ENCODE measurements at places on chromosomes 6 and 20. TPM values are rescaled to one million over a fixed set of nuclear protein-coding genes. Genes with fewer than 3 reads are reported as not detected.

DNA sequence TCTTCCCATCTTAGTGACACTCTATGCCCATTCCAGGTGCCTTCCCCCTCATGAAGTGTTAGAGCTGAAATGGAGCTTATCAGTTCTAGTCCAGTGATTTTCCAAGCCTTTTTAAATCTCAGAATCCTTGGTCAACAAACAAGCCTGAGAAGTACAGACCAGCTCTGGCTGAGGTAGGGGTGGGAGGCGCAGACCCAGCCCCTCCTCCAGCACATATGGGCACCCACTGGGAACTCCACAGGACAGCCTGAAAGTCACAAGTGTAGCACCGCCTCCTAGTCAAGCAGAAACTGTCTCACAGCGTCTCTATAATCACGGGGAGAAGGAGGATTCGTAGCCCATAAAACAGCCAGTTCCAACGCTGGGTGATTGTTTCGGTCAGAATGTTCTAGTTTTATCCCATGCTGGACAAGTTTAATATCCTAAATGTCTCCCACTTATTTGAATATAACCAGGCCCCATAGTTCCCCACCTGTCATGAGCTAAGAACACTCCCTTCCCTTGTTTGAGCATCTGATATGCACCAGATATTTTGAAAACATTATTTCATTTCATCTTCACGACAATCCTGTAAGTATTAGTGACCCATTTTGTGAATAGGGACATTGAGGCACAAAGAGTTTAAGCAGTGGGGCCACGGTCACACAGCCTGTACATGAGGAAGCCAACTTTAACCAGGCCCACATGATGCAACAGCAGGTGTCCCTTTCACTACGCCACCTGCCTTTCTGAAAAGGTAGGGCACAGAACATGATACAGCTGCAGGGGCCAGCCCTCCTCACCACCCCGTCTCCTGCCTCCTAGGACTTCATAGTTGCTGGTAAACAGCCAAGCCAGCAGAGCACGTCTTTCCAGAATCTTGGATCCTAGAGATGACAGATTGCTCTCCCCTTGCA lies 40.1 kb downstream of the TRAF3IP2 start:
- no peak for DNase-seq

GRCh38 chr6:168989421-168989820 lies 264.2 kb downstream of the THBS2 start:
- no peak for DNase-seq

DNA sequence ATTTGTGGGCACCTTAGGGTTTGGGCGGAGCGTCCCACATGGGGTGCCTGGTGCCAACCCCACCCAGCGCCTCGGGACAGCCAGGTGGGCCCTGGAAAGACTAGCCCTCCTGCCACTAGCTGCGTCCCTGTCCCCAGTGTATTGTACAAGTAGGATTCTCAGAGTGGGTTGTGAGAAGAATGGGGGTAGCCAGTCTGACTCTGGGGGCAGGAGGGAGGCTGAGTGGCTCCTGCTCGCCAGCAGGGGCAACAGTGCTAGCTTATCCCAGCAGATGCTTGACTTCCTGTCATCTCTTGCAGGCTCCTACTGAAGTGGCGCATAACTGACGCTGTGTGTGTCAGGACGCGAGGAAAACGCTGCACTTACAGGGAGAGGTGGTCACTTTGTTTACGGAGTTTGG lies 9.3 kb downstream of the PSMA7 start:
- DNase-seq: no peak

DNA sequence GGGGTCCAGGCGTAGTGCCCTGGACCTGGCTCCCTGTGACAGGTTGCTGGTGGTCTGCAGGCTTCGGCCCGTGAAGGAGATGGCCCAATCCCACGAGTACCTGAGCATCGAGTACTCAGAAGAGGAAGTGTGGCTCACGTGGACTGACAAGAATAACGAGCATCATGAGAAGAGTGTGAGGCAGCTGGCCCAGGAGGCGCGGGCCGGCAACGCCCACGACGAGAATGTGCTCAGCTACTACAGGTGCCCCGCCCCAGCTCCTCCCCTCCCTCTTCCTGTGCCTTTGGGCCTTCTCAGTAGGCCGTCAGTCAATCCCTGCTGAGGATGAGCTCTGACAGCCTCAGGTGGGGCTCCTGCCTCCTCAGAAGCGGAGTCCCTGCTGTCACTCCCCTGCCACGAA lies 42.6 kb downstream of the UQCC2 start:
- DNase-seq: no peak

DNA sequence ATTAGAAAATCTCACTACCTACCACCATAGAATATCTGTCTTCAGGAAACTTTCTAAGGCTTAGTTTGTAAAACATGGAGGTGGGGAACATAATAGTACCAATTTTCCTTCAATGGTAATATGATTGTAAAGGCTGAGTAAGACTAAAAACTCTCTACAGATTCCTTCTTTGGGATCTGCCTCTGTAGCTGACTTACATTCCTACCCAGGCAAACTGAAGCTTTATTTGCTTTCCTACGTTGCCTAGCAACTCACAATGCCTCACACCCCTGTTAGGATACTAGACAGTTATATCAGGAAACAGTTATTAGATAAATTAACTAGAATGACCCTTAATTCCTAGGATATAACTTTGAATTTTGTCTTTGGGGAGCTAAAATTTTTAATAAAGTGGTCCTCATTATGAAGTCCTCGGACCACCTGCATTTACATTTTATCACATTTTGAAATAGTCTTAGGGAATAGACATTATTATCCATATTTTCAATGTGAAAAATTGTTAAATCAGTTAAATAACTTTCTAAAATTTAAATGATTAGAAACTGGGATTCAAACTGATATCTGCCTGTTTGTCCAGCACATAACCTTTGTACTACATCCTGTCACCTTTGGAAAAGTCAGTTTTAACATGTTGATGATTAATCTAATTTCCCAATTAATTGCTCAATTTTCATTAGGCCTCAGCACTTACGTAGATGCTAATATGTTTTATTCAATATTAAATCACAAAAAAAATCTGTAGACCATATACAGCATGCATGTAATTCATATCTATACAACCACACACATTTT lies 591.4 kb downstream of the RNF144B start:
- DNase-seq: peak; percentile 40

DNA sequence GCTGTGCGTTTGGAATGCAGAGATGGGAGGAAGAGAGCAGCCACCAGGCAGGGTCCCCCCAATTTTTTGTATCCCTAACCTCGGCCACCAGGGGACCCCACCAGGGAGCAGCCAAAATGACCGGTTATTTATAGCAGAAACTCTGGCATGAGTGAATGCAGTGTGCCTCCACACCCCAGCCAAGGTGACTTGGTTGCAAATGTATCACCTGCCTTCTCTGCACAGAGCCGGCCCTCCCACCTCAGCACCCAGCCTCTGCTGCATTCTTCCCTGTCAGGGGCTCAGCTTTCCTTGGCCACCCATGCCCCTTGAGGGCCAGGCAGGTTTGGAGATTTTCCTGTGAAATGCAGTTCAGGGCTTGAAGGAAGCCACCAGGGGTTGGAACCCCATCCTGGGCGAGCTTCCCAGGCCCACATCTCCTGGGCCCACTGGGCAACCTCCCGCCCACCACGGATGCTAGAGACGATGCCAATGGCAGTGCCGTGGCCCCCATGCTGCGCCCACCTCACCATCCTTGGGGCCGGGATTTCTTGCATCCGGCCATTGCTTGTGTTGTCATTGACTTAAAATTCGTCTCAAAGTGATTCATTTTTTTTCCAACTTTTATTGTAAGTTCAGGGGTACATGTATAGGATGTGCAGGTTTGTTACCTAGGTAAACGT lies 291.6 kb downstream of the TAF4 start:
- DNase-seq: no peak

- DNase-seq: no peak
Measured at GRCh38 chr6:154683756-154684523, 49.3 kb upstream of the SCAF8 start.

DNA sequence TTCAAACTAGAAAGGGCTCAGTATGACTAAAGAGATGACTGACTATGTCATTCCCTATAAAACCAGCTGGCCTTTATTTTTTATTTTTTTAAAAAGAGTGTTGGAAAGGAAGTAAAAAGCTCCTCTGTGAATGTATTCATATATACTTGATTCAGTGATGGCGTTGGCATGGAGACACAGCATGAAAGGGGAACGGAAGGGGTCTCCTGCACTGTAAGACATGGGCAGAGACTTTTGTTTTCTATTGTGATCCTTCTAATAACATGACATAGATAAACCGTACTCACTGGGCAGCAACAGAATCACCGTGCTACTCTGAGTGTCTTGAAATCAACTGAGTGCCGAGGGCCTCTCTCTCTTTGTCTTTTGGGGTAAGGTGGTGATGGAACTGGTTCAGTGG lies 228.1 kb upstream of the RIN2 start:
- no peak for DNase-seq

- DNase-seq: no peak
Measured at GRCh38 chr6:80769106-80769505, 662.6 kb downstream of the BCKDHB start.

- DNase-seq: no peak
Measured at GRCh38 chr20:44419131-44419844, 56.4 kb upstream of the TTPAL start.

DNA sequence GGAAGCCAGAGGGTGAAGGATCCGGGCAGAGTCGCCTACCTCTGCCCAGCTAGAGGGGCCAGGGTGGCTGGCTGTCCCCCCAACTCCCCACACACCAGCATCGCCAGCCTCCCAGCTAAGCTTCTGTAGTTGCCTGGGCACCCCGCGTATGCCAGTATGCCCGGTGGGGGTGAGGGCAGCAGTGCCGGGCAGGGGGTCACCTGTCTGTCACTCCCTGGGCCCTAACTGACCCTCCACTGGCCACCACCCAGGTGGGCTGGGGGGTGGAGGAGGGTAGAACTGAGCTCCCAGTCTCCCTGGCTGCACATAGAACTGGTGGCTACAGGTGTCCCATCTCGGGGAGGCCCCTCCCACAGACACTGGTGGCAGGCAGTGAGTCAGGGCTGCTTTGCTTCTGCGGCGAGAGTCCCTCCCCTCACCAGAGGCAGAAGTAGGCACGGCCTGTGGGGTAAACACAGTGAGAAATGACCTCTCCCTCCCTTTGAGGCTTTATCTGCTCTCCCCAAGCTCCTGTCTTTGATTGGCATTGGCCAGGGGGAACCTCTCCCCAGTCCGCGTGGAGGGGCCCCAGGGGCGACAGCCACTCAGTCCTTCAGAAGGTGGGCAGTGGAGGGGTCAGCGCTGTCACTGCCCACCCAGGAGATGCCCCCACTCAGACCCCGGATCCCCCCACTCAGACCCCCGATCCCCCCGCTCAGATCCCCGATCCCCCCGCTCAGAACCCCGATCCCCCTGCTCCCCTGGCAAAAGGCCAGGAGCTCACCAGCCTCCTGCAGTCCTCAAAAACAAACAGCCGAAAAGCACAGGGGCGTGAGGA lies 2.5 kb downstream of the NTSR1 start:
- DNase-seq: no peak

DNA sequence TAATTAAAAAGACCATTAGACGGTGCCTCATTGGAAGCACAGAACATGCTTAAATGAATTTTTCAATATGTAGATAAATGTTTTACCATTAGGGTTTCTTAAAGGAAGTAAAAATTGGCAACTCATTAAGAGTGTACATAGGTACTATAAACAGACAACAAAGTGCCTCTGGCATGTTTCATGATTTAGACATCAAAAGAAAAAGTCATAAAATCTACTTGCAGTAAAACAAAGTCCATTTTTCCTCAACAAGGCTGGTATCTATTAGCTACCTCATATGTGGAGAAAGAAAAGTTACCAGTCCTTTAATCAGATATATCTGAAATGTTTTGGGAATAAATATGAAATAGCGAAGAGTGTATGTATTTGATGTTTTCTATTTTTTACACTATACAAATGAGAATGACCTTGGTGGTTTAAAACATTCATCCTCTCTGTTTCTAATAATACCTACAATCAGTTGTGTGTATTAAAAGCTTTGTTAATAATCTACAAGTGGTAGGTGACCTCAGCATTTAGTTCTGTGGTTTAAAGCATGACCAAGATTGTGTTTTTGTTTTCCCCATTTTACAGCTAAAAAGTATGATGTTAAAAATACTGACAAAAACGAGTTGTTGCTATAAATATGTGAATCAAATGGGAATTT lies 87.5 kb downstream of the HDGFL1 start:
- DNase-seq: no peak

DNA sequence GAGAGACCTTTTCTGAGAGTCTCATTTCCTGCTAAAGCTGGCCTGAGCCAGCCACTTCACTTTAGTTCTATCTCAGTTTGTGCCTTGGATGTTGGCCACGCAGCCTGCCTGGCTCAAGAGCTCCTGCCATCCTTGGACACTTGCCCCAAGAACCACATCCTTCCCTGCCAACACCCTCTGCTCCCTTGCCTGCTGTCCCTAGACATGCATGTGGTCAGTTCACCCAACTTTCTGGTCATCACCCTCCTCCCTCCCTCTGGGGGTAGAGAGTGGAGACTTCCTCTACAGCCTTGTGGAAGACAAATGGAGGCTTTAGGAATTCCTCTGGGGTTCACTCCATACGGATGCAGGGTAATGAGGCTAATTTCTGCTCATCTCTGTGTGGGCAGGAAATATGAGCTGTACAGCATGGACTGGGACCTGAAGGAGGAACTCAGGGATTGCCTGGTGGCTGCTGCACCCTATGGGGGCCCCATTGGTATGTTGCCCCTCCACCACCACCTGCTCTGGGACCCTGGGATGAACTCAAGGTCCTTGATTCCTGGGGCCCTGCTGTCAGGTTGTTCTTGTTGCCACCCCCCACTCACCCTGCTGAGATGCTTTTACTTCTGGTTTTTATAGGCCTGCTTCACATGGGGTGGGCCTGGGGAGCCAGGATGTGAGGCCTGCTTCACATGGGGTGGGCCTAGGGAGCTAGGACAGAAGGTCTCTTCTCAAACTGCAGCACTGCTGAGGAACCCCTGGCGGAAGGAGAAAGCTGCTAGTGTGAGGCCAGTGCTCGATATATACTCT lies 13.8 kb upstream of the PTPRA start:
- no peak for DNase-seq

- DNase-seq: no peak
Measured at GRCh38 chr20:15091421-15092037, 754.1 kb upstream of the FLRT3 start.

- DNase-seq: no peak
Measured at GRCh38 chr6:149393002-149393679, 6.9 kb upstream of the SUMO4 start.

DNA sequence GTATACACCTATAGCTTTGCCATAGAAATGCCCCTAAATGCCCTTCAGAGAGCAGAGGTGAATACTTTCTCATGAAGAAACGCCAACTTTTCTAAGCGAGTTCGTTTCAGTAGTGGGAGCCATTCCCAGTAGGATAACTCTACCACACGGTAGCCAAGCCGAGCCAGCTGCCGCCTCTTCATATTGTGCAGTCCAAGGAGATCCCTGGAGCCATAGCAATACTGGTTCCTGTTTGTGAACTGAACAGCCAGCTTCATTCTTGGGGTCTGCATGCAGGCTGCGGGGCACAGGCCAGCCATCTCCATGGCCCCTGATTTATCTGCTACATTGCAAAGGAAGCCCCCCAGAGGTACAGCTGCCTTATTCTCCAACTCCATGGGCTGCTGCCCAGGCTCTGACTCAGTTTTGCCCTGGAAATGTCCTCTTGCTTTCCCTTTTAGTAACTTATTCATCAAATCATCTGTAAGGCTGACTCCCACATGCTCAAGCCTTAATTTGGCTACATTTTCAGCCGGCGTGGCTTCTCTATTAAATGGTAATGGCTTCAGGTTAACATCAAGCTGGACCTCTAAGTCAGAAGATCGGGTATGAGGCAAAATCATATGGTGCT lies 12.8 kb downstream of the FASTKD5 start:
- DNase-seq: no peak

- no peak for DNase-seq
Measured at GRCh38 chr6:8234321-8234720, 132.0 kb upstream of the EEF1E1 start.

The PPP1R16B gene
- polyA plus RNA-seq: 5.5 TPM

The BPIFB2 gene
- not detected for polyA plus RNA-seq

The DEF6 gene
- 6.4 TPM for polyA plus RNA-seq

The RAD21L1 gene
- polyA plus RNA-seq: not detected

The HMGN3 gene
- 268 TPM for polyA plus RNA-seq

All from right lung (tissue), 10 donors.